Fibroblast of skin of abdomen (primary cell): ENCODE measurements at places on chromosomes 1 and 21.

DNA sequence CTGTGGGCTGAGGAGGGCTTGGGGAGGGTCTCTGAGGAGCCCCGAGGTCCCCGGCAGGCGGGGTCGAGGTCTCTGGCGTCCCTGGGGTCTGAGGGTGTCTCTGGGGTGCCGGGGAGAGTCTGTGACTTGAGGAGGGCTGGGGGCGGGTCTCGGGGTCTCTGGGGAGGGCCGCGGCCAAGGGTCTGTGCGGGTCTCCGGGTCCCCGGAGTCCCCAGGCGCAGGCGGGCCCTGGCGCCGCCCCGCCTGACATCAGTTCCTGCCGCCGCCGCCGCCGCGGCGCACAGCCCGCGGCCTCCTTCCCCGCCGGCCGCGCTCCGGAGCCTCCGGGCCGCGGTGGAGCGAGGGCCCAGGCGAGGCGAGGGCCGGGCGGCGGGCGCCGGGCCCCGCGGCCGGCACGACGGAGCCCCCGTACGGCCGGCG, at the start of gene PLEKHM2:
Gene PLEKHM2 (plus strand): TSS at position 279 of the 420 bp plus-strand sequence. CDS start 239 bp downstream, outside the sequence.
- peak; percentile 52 for DNase-seq

DNA sequence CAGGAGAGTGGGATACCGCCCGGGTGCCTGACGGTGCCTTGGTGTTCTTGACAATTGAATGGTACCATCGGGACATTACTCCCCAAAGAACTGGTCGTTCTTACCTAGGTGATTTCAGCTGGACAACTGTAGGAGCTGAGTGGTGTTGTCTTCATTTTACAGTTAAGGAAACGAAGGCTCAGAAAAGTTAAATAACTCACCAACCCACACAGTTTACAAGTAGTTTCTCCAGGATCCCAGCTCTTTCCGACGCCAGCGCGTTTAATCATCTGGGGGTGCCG, 1.6 kb downstream of the PIK3CD start:
- no peak for DNase-seq

- peak; percentile 60 for DNase-seq
Measured at GRCh38 chr1:184513966-184514365, 127.1 kb downstream of the C1orf21 start.

DNA sequence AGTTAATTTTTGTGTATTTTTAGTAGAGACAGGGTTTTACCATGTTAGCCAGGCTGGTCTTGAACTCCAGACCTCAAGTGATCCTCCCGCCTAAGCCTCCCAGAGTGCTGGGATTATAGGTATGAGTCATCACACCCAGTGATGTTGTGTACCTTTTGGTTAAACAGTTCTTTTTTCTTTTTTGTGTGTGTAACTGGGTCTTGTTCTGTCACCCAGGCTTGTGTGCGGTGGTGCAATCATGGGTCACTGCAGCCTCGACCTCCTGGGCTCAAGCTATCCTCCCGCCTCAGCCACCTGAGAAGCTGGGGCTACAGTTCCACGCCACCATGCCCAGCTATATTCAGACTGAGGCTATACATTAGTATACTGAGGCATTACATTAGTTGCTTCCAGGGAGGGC, 37.8 kb downstream of the GABPB2 start:
- no peak for DNase-seq

DNA sequence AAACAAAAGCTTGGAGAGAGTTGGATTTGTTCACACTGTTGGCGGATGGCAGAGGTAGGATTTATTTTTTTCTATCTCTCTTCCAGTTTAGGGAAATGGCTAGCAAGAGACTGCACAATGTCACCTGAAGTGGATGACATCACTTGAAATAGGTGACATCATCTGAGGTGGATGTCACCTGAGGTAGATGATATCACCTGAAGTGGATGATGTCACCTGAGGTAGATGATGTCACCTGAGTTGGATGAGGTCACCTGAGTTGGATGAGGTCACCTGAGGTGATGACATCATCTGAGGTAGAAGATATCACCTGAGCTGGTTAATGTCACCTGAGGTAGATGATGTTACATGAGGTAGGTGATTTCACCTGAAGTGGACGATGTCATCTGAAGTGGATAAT, 413.4 kb downstream of the DSCAM start:
- DNase-seq: no peak

- DNase-seq: no peak
Measured at GRCh38 chr1:228884615-228885566, 149.6 kb downstream of the RHOU start.
